Forelimb muscle (tissue), 1 donor: ENCODE measurements at places on chromosomes 16 and 17.

DNA sequence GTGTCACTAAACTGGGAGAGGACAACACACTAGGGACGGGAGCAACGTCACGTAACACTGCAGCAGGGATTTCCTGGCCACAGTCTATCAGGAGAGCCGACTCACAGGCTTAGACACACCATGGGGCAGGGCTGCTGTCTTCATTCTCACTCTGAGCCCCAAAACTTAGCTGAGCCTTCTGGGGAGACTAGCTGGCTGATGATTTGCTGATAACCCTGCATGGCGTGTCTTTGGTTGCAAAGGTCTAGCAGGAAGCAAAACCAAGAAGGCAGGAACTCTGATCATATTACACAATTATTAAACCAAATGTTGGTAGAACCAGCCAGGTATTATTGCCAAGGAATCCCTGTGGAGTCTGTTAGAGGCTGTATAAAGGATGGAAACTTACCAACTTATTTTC lies 345.0 kb downstream of the SLC39A11 start:
- DNase-seq, result no peak

GRCh38 chr17:56426901-56427300 lies 166.6 kb upstream of the NOG start:
- DNase-seq, result no peak

DNA sequence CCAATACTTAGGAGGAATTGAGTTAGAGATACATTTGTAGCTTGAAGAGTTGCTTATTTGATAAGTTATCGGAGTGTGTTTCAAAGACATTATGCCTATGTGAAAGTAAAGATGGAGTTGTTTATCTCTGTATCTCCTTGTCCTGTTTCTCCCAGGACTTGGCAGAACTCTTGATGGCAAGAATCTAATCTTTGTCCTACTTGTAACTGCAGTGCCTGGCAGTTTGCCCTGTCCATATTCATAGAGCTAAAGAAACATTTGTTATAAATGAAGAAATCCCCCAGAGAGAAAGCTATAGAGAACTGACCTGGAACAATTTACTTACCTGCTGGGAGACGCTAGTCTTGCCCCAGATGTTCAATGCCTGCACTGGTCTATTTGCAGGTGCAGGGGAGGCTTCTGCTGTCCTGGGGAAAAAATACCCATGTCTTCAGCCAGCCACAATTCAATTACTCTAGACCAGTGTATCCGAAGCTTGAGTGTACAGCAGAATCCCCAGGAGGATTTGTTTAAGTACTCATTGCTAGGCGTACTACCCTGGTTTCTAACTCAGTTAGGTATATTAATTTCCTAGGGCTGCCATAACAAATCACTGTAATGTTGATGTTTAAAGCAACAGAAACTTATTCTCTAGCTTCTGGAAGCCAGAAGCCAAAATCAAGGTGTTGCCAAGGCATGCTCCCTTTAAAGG lies 410.0 kb upstream of the HSBP1 start:
- DNase-seq, result no peak

GRCh38 chr16:11755022-11755760 lies 12.5 kb upstream of the TXNDC11 start:
- no peak for DNase-seq

- no peak for DNase-seq
These were observed 18.2 kb downstream of the METTL9 start for GRCh38 chr16:21617607-21618006.

DNA sequence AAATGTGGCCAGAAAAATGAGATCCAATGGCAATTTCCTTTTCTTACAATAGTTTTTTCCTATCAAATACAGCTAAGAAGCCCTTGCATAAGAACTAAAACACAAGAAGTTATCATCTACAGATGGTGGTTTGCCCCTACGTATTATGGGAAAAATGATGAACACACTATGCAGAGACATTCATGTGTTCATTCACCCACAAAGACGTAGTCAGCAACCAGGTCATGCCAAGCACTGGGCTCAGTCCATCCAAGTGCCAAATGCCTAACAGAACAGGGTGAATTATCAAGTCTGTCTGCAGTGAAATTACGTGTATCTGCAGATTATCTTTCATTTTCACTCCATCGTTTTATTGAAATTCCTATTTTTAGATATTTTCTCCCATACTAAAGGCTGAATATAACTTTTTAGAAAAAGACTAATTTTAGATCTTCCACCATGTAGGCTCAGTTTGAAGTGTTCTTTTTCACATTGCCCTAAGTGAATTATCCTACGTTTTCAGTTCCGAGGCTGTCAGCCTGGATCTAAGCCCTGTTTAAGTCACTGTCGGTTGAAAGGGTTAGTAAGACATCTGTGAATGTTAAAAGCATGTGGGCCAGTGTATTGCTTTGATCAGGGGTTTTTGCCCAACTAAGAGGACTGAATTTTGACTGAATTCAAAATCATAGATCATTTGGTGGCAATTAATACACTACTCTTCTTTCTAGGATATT lies 78.1 kb upstream of the DHX40 start:
- DNase-seq, result no peak

- peak; percentile 70 for DNase-seq
These were observed 792 bp downstream of the TMEM231 start for GRCh38 chr16:75555213-75555706.

- DNase-seq, result no peak
These were observed 711 bp downstream of the ALYREF start for GRCh38 chr17:81890447-81891302.

GRCh38 chr17:7177954-7178477 lies 1.2 kb downstream of the ASGR1 start:
- DNase-seq, result no peak

DNA sequence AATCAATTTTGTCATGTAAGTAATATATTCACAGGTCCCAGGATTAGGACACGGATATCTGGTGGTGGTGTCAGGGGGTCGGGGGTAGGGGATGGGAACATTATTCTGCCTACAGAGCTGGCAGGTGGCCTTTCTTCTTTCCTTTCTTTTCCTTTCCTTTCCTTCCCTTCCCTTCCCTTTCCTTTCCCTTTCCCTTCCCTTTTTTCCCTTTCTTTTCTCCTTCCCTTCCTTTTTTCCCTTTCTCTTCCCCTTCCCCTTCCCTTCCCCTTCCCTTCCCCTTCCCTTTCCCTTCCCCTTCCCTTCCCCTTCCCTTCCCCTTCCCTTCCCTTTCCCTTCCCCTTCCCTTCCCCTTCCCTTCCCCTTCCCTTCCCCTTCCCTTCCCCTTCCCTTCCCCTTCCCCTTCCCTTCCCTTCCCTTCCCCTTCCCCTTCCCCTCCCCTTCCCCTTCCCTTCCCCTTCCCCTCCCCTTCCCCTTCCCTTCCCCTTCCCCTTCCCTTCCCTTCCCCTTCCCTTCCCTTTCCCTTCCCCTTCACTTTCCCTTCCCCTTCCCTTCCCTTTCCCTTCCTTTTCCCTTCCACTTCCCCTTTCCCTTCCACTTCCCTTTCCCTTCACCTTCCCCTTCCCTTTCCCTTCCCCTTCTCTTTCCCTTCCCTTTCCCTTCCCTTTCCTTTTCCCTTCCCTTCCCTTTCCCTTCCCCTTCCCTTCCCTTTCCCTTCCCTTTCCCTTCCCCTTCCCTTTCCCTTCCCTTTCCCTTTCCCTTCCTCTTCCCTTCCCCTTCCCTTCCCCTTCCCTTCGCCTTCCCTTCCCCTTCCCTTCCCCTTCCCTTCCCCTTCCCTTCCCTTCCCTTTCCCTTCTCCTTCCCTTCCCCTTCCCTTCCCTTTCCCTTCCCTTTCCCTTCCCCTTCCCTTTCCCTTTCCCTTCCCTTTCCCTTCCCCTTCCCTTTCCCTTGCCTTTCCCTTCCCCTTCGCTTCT lies 145.9 kb downstream of the PRKCB start:
- no peak for DNase-seq

GRCh38 chr17:53387745-53388144 lies 435.0 kb upstream of the KIF2B start:
- no peak for DNase-seq

DNA sequence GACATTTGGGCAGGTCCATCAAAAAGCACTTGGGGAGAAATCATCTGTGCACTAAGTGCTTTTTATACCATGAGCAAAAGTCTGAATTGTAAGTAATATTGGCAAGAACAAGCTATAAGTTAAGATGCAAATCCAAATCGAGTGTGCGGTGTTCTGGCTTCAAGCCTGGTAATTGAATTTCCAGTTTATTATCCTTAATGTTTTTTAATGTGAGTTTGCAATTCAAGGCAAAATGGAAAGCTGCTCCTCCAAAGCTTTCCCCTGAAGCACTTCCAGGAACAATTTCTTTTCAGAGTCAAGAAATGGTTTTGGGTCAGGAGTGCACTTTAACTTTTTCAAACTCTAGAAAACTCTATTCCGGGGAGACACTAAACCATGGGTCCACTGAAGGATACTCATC lies 445.7 kb downstream of the TOX3 start:
- peak; percentile 29 for DNase-seq

GRCh38 chr16:12420661-12421209 lies 383.0 kb downstream of the CPPED1 start:
- DNase-seq, result no peak

DNA sequence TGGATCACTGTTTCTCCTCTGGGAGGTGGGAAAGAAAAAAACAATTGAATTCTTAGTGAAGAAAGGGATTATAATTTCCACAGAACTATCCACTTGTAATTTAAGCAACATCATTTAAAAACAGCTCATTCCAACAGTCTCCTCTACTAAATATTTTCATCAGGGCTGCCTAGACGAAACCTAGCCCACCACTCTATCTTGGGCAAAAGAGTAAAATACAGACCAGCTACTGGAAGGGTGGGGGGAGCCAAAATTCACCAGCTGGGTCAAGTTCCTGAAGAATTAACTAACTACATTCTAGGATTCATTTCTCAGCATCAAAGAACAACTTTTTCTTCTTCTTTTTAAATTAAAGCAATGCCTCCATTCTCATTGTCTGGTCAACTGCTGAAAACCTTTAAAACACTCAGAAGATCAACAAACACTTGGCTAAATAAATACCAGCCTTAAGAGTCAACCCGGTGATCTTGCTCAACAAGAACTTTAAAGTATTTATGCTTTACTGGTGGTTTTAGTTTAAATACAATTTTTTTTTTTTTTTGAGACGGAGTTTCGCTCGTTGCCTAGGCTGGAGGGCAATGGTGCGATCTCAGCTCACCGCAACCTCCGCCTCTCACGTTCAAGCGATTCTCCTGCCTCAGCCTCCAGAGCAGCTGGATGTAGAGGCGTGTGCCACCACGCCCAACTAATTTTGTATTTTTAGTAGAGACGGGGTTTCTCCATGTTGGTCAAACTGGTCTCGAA lies 25.2 kb downstream of the KANSL1 start:
- DNase-seq, result no peak

GRCh38 chr17:61444831-61445230 lies 7.4 kb upstream of the TBX4 start:
- no peak for DNase-seq

DNA sequence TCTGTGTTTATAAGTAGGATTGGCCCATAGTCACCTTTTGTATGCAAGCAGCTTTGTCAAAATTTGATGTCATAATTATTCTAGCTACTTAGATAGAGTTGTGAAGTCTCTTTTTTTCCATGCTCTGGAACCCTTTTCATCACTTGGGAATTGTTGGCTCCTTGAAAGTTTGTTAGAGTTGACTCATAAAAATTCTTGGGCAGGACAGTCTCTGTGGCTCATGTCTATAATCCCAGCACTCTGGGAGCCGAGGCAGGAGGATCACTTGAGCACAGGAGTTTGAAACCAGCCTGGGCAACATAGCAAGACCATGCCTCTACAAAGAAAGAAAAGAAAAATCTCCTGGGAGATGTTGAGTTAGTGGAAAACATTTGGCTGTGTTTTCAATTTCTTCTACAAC lies 45.7 kb upstream of the MRC2 start:
- no peak for DNase-seq

GRCh38 chr17:75516255-75516618 lies at the start of gene TSEN54:
Gene TSEN54 (plus strand): TSS chr17:75516528. CDS start chr17:75516561, 33 bp downstream.
- DNase-seq, result peak; percentile 49

DNA sequence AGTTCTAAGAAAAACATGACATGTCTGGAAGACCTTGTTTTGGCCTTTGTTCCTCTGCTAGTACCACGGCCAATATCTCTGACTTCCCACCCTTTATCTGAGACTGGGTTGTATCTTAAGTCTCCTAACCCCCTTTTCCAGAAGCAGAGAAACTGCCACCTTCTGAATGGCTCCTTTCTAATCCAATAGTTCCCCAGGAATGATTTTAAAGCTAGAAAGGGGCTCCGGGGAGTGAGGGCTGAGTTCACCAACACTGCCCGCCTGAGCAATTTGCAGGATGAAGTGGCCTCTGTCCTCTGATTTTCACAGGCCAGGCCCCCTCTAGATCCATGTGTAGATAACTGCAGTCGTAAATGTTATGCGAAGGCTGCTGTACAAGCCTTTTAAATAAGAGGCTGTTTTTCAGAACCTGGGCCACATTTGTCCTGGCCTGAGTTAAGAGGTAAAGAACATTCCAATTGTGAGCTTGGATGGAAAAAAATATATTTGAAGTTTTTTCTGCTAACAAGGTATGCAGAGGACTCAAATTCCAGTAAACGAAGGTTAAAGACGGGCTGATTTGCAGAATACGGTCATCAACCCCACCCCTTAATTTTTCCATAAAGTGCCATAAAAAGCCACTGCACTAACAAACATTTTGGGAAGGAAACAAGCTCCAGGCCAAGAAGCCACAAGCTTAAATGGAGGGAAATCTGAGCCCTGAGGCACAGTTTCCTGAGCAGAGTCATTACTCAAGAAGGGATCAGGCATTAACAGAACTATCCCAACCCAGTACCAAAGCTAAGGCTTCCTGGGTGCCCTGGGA lies 117.0 kb upstream of the MAF start:
- DNase-seq, result no peak

DNA sequence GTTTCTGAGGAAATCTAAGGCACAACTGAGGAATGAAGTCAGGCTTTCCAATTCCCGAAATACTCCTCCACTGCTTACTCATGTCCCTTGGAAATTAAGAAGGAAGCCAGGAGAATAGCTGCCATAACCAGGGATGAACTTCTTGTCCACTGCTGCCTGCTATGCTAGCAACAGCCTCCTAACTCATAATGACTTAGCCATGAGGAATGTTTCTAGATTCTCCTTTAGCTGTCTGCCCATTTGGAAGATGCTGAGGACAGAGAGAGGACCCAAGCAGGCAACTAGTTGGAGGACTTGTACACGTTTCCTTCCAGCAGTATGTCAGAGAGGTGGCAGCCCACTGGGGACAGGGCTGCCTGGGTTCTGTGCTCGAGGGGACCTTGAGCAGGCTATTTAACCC lies 939 bp upstream of the CCL2 start:
- no peak for DNase-seq

GRCh38 chr16:84545114-84545737 lies 40.8 kb upstream of the MEAK7 start:
- no peak for DNase-seq

DNA sequence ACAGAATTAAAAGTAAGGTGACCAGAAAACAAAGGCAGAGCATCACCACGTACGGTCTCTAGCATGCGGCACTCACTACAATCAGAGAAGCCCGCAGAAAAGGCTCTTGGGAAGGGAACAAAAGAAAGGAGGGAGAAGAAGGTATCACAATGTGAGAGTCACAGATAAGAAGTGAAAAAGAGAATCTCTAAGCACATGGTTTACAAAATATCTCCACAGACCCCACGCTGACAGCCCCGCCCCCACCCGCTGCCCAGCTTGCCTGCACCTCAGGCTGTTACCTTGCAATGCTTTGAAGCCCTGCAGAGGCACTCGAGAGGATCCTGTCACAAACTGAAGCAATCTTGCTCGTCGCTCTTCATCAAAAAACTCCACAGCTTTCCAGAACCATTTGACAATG lies 40.5 kb downstream of the CEP95 start:
- no peak for DNase-seq

- no peak for DNase-seq
These were observed 25.2 kb downstream of the ZDHHC7 start for GRCh38 chr16:84986102-84986501.

- no peak for DNase-seq
These were observed 390 bp upstream of the UNC13D start for GRCh38 chr17:75844530-75845057.
